SHP77 treated with DMSO at 0.1 percent for 48 hours (cell line): ENCODE measurements at places on chromosomes 16 and 17.

DNA sequence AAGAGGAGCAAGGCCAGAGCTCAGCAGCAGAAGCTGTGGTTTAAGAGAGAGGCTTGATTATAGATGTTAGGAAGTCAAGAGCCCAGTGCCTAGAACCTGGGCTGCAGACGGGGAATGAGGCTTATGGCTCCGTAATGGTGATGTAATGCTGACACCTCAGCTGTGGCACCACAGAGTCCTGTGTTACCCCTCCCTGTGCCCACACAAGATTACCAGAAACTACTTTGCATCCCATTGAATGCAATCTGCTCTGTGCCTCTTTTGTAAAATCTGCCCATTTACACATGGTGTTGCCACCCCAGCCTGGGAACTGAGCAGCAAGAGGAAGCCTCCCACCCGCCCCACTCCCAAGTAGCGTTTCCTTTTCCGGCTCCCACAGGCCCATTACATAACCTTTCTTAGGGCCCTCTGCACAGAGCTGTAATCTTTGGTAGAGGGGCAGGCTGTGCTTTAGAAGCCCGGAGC, 57.0 kb downstream of the PITPNC1 start:
- no peak for DNase-seq

DNA sequence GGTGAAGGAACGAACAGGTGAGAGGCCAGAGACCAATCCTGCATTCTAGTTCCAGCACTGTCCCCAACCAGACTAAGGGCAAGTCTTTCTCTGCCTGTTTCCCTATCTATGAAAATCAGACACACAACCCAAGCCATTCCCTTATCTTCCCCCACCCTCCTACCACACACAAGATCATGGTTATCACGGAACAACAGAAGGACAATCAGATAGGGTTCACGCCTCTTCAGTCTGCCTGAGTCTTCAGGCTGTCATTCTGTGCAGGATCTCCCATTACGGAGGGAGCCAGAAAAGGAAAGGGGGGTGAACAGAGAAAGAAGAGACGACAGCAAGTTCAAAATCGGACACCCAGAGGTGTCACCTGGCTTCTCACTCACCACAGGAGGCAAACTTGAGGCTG, 11.1 kb downstream of the TLE7 start:
- DNase-seq, result no peak

DNA sequence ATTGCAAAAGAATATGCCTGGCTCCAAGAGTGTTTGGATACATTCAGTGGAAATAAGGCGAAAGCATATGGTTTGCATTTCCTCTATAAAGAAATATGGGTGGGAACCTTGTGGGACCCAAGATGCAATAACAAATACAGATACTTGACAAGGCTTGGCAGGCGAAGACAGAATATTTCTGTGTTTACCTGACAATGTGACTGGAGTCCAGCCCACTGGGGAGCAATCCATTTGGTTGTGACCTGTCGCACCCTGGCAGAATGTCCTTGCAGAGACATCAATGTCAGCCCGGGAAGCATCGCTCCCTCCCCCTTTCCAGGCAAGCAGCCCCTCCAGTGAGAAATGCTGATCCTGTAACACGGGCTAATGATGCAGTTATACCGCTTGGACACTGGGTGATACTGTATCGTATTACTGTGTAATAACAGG, 296.6 kb downstream of the MAF start:
- DNase-seq, result no peak

DNA sequence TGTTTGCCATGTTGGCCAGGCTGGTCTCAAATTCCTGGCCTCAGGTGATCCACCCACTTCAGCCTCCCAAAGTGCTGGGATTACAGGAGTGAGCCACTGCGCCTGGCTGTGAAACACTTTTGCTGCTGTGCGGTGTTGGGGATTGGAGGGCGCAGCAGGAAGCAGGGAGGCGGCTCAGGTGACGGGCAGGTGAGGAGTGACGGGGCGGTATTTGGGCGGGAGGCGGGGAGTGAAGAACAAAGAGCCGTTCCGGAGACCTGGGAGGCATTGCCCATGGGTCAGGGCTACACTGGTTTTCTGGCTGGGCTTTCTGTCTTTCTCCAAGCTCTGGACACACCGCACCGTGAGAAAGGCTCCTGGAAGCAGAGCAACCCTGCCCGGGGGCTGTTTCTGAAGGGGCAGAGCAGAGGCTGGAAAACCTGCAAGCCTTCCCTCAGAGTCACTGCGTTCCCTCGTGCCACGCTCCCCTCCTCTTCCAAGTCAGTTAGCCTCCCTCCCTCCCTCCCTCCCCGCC, 22.1 kb downstream of the CRISPLD2 start:
- no peak for DNase-seq

DNA sequence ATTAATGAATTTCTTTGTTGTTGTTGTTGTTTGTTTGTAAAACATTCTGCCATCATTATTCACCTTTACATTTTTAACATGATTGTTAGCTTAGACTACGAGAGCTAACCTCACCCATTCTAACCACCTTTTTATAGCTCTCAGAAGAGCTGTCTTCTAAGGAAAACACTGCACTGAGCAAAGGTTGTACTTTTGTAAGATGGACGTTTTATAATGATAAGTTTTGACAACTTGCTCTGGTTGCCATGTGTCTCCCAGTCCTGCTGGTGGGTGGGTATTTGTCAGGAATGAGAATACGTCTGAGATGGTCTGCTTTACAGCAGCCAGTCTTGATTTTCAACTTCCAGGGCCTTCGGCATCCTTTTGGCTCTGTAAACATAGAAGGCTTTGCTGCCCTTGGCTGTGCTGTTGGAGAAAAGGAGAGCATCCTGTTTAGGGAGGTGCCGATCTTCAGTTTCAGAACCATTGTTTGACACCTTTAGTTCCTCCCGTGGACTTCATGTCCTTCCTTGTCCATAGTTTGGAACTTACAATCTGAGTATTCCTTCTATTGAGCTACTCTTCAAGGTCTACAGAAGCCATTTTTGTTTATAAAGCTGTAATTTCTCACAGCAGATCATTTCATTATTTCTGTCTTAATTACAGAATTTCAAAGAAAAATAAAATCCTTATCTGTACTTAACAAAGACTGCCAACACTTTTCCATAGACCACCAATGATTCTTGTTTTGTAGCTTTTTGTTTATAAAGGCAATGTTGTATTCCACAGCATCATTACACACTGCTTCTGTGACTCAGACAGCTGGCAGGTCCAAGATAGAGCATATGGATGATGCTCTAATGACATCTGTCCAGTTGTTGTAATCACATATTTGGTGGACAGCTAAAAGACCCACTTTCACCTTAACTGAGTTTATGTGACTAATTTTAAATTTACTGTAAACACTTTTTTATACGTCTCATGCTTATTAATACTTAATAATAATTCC, 270.1 kb upstream of the TBX2 start:
- DNase-seq, result no peak

- no peak for DNase-seq
Observed at GRCh38 chr16:89378947-89379771, 111.2 kb downstream of the ANKRD11 start.

DNA sequence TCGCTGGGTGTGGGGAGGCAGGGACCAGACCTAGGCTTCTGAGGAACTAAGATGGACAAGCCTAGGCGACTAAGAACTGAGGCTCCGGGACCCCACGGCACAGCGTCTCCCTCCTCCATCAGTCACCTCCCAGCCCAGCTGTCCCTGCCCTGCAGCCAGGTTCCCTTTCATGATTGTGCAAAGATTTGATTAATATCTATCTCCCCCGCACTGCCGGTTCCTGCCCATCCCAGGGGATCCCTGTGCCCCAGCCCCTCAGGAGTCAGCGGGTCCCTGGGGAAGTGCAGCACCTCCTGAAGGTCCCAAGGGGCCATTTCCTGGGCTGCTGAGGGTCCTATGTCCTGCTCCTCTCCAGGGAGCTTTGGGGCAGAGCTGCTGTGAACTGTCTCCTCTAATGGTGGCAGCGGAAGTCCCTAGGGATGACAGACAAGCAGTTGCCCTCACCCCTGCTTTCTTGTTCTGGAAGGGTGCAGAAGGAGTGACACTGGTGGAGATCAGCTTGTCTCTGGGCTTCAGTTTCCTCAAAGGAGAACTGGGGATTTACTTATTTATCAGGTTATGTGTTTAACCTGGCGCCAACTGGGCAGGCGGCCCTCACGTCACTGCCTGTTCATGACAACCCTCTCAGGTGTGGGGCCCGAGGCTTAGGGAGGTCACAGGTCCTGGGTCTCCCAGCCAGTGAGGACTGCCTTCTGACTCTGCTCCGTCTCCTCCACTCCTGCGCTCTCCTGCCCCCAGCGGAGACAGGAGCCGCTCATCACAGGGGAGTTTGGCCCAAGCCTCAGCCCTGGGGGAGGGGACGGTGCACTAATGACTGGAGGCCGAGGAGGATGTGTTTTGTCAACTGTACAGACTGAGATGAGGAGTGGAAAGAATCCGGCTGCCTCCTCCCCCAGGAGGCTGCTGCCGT, 1.9 kb upstream of the C16orf74 start:
- DNase-seq, result no peak

- no peak for DNase-seq
Observed at GRCh38 chr17:83203073-83203471, 123.7 kb downstream of the METRNL start.

- no peak for DNase-seq
Observed at GRCh38 chr16:4612977-4613635, 1.6 kb downstream of the UBALD1 start.

- no peak for DNase-seq
Observed at GRCh38 chr17:57110152-57110542, 25.1 kb downstream of the AKAP1 start.

DNA sequence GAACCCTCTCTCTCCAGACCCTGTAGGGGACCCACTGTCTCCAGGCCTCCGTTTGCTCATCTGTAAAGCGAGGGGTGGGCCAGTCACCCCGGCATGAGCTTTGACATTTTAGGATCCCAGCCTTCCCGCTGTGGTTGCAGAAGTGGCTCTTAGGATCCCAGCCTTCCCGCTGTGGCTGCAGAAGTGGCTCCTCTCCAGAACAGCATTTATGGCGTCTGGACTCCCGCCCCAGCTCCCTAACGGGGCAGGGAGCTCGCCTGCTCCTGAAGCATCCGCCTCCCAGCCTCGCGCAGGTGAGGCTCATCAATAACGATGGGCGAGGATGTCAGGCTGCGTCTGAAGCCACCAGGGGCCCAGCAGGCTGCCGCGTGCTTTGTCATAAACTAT, 222.3 kb upstream of the TNRC6C start:
- no peak for DNase-seq

DNA sequence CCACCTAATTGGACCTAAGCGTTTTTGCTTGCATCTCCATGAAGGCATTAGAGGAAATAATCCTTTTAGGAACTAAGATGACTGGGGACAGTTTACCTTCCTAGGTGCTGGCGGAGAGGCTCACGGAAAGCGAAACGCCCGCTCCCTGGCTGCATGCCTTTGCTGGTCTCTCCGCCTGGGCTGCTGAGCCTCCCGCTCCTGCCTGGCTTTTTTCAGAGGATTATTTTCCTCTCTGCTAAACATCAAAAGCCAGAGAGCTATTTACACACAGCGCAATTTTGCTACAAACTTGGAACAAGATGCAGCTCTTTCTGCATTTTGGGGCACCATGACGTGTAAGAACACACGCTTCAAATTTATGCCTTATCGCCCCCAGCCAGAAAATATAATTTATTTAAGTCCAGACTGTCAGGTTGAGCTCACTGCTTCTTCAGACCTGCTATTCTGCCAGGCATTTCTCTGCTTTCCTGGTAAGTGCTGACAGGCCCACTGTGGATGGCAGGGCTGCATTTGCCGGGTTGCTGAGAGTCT, 124.4 kb downstream of the SPACA3 start:
- no peak for DNase-seq

GRCh38 chr17:77405867-77406732, 265.3 kb downstream of the SEC14L1 start:
- no peak for DNase-seq

GRCh38 chr17:59331929-59332748, 684 bp downstream of the YPEL2 start:
- no peak for DNase-seq

DNA sequence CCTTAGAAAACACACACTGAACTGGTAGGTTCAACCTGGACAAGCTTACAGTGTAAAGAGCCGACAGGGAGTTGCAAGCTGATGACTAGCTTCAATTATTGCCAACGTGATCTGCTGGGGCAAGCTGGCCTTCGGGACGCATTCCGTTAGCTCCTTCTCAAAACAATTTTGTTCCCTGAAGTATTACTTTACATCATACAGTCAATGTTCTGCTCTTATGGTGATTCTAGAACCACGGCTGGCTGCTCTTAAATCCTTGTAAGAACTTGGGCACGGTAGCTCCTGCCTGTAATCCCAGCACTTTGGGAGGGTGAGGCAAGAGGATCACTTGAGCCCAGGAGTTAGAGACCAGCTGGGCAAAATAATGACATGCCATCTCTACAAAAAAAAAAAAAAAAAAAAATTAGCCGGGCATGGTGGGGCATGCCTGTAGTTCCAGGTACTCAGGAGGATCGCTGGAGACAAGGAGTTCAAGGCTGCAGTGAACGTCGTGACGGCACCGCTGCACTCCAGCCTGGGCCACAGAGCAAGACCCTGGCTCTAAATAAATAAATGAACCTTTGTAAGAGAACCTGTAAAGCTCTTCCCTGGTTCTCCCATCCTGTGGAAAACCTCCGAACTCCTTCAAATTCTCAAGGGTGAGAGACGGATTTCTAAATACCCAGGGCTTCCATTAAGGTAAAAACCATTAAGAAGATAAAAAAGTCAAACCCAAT, 2.0 kb downstream of the CDIP1 start:
- DNase-seq, result no peak

DNA sequence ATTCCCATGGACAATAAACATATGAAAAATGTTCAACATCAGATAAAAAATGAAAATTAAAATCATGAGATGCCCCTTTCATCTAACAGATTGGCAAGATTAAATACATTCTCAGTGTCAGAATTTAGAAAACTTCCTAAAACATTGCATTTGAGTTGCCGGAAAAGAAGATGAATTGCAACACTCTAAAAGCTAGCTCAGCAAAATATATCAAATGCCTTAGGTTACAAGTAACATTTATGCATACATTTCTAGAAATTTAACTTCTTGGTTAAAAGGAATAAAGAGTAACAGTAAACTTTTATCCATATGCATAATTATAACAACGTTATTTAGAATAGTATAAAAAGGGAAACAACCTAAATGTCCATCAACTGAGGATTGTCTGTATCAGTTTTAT, 239.0 kb downstream of the PMP22 start:
- DNase-seq, result no peak

DNA sequence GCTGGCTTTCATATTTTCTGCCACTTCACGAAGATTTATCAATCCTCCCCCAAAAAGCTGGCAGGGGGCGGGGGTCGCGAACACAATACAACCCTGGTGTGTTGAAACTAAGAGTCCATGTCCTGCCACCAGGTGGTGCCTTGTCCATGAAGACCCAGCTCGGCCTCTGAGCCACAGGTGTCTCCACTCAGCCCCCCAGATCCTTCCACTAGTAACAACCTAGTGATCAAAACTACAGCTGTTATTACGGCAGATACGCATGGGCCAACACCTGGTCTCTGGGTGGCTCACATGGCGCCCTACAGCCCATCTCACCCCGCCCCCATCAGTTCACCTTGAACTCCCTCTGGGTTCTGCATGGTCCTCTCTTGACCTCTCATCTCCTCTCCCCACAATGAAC, 27.7 kb downstream of the USP7 start:
- DNase-seq, result no peak

DNA sequence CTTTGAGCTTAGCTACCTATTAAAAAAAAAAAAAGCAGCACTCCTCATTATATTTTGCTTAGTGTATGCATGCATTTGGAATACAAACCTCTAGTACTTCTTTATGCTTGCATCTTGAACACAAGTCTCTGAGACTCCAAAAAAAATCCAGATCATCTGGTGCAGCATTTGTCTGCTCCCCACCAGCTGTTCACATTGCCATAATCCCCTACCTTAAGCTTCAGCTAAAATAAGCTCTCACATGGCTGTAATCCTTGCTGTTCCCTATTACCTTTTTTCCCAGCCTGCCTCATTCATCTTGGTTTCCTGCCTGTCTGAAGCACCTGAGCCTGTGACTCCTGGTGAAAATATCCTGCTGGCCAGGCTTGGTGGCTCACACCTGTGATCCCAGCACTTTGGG, 7.5 kb upstream of the NFATC2IP start:
- DNase-seq, result no peak
